ENCODE measurements at places on chromosomes 16 and 17. TPM values are rescaled to one million over a fixed set of nuclear protein-coding genes. Genes with fewer than 3 reads are reported as not detected.

The GJC1 gene
- 18.6 TPM for total RNA-seq

The FNDC8 gene
- not detected for total RNA-seq

The CCL8 gene
- not detected for total RNA-seq

The ITGAL gene
- 8.8 TPM for total RNA-seq

The C16orf89 gene
- 23.4 TPM for total RNA-seq

The CD300LD gene
- not detected for total RNA-seq

The TSPAN10 gene
- total RNA-seq: not detected

DNA sequence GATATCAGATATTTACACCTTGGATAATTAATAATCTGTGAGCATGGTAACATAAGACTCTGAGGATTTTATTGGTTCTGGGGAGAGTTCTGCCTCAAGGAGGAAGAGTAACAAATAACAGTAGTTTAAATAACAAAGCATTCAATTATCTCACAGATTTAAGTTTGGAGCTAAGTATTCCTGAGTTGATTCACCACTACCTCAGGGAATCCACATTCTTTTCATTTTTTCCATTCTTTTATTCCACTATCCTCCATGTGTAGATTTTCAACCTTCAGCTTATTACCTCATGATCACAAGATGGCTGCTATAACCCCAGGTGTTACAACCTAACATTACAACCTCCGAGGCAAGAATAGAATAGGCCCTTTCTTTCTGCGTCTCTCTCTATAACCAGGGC is 252.2 kb upstream of the TOX3 start:
- H3K4me3 ChIP-seq: no peak overlapping the region
- no peak for DNase-seq
- H3K27me3 ChIP-seq: no peaks in the 10 kb centered on the region

DNA sequence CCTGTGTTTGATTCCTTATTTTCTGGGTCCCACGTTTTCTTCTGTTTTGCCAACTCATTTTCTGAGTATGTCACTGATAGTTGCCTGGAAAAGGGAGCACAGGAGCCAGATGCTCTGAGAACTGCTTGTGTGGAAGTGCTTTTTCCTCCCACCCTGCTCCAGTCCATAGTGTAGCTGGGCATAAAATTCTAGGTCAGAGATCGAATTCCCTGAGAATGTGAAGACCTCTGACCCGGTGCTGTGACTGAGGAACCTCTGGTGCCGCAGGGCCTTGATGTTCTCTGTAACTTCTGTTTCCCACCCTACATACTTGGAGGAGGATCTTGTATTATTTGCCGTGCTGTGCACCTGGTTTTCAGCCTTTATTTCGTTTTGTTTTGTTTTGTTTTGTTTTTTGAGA is 19.5 kb upstream of the CAPN15 start:
- no peak overlapping the region for H3K4me3 ChIP-seq
- H3K27me3 ChIP-seq: no peaks in the 10 kb centered on the region
- no peak for DNase-seq
- H3K27ac ChIP-seq: no peak overlapping the region
- H3K4me1 ChIP-seq: no peaks in the 10 kb centered on the region

GRCh38 chr17:18356624-18357023 is 6.7 kb downstream of the SHMT1 start:
- no peaks in the 10 kb centered on the region for H3K27me3 ChIP-seq
- H3K36me3 ChIP-seq: peaks cover 76% of the 10 kb centered on the region
- no peaks in the 10 kb centered on the region for H3K4me1 ChIP-seq
- peak overlapping the region; percentile 71 for H3K27ac ChIP-seq
- H3K4me3 ChIP-seq: no peak overlapping the region

- H3K27ac ChIP-seq: no peak overlapping the region
- H3K4me1 ChIP-seq: no peaks in the 10 kb centered on the region
- no peaks in the 10 kb centered on the region for H3K36me3 ChIP-seq
- no peak for DNase-seq
- H3K27me3 ChIP-seq: no peaks in the 10 kb centered on the region
These were observed 96.5 kb upstream of the CRHR1 start for GRCh38 chr17:45687594-45687993.

DNA sequence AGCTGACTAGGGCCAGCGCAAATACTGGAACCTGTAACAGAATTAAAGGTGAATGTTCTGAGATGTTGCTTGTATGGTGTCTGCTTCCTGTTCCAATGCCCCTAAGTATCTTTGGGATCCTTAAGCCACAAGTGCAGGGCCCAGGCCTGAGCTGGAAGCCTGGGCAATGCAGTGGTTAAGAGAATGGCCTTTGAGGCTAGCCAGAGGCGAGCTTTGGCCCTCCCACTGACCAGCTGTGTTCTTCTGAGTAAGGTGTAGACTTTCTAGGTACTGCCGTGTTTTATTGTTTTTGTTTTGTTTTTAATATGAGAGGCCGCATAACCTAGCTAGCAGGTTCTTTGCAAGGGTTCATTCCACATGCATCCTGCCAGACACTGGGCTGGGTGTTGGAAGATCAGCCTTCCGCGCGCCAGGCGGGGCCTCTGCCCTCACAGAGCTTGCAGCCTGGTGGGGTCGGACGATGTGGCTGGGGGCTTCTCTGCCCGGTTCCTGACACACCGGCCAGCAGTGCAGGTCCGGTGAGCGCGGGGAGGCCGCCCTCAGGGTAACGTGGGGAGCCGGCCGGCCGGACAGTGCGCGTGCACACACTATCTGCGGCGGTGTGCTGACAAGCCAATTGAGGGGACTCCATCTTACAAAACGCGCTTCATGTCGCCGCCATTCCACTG is 551 bp upstream of the MLX start:
- H3K4me1 ChIP-seq: no peaks in the 10 kb centered on the region
- no peaks in the 10 kb centered on the region for H3K36me3 ChIP-seq
- DNase-seq: no peak

DNA sequence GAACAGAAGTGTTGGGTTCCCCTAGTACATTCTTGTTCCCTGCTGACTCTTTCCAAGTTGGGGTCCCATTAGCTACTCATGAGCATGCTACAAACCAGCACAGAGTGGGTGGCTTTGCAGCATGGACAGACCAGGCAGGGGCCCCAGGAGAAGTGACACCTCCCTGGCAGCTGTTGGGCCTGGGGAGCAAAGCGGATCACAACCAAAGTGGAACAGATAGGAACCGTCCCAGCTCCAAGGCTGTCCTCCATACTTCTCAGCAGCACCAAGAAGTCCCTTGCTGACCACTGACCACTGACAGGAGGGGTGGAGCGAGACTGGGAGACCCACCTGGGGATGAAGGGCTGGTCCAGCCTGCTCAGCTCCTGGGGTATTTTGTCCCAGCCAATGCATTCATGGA is 12.4 kb upstream of the GFAP start:
- no peak overlapping the region for H3K4me3 ChIP-seq
- no peaks in the 10 kb centered on the region for H3K4me1 ChIP-seq
- no peak overlapping the region for H3K27ac ChIP-seq
- H3K36me3 ChIP-seq: no peaks in the 10 kb centered on the region
- DNase-seq: no peak
- H3K27me3 ChIP-seq: no peaks in the 10 kb centered on the region

DNA sequence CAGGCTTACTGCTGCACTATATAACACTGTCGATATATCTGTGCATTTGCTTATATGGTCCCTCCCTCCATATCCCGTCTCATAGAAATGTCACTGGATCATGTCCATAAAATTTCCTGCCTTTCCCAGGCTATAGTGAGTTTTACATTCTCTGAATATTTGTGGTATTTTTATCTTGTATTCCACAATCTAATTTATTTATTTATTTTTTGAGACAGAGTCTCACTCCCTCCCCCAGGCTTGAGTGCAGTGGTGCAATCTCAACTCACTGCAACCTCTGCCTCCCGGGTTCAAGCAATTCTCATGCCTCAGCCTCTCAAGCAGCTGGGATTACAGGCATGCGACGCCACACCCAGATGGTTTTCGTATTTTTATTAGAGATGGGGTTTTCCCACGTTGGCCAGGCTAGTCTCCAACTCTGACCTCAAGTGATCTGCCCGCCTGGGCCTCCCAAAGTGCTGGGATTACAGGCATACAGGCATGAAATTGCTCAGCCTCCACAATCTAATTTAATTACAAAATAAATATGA is 12.9 kb downstream of the TRIM37 start:
- peaks cover 14% of the 10 kb centered on the region for H3K36me3 ChIP-seq
- H3K4me1 ChIP-seq: peaks cover 19% of the 10 kb centered on the region
- no peaks in the 10 kb centered on the region for H3K27me3 ChIP-seq
- peak overlapping the region; percentile 72 for H3K27ac ChIP-seq
- no peak overlapping the region for H3K4me3 ChIP-seq

DNA sequence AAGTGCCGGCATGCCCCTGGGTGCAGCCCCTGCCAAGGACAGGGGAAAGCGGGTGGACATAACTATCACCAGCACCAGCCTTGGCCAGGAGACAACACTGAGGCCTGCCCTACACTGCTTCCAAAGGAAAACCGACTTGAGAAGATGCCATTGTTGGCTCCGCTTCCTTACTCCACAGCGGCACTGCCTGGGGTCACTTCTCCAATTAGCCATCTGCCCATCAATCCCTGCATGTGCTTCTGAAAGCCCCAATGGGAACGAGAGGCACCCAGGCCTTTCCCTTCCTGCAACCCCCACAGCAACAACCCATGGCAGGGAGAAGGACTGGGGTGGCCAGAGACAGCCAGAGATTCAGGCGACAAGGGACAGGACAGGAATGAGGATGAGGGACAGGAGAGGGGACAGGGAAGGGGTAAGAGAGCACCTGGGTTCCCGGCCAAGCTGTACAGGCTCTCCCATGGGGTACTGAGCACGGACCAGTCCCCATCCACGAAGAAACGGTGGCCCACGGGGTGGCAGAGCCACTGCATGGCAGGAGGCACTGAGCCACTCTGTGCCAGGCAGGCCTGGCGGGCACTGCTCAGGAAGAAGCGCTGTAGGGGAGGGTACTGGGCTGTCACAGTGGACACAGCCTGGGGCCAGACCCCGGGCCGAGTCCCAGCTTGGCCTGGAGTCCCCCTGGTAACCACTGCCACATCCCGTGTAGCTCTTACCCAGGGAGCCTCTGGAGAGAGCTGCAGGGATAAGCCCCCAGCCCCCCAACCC is 21.2 kb downstream of the SREBF1 start:
- H3K36me3 ChIP-seq: peaks cover 26% of the 10 kb centered on the region
- no peak overlapping the region for H3K4me3 ChIP-seq
- peaks cover 37% of the 10 kb centered on the region for H3K4me1 ChIP-seq
- peak overlapping the region; percentile 29 for H3K27ac ChIP-seq

GRCh38 chr17:32226886-32227285 is 38.7 kb upstream of the RHBDL3 start:
- DNase-seq: no peak
- H3K4me3 ChIP-seq: no peak overlapping the region
- H3K27ac ChIP-seq: no peak overlapping the region
- no peaks in the 10 kb centered on the region for H3K4me1 ChIP-seq
- H3K36me3 ChIP-seq: peaks cover 35% of the 10 kb centered on the region

GRCh38 chr17:4204710-4205173 is 59.0 kb downstream of the ANKFY1 start:
- peak; percentile 22 for DNase-seq
- peaks cover 15% of the 10 kb centered on the region for H3K4me1 ChIP-seq
- peaks cover 45% of the 10 kb centered on the region for H3K36me3 ChIP-seq
- H3K4me3 ChIP-seq: no peak overlapping the region
- no peaks in the 10 kb centered on the region for H3K27me3 ChIP-seq
- H3K27ac ChIP-seq: no peak overlapping the region

DNA sequence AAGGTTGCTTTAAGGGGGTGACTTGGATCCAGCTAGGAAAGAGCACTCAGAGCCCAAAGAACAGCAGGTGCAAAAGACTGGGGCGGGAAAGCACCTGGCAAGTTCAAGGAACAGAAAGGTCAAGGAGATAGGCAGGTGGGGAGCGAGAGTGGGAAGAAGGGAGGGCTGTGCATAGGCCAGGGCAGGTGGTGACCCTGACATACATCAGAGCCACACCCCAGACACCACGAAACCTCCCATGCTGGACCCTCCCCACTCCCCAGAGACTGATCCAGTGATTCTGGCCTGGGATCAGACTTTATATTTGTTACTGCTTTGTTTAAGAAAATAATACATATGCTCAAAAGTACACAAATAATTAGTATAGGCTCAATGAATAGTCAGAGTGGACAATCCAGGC is 48.5 kb upstream of the RBFOX3 start:
- H3K36me3 ChIP-seq: no peaks in the 10 kb centered on the region
- no peak for DNase-seq
- H3K4me1 ChIP-seq: no peaks in the 10 kb centered on the region
- no peaks in the 10 kb centered on the region for H3K27me3 ChIP-seq

GRCh38 chr16:46918905-46919792 is 35.0 kb downstream of the GPT2 start:
- H3K4me3 ChIP-seq: no peak overlapping the region
- no peaks in the 10 kb centered on the region for H3K27me3 ChIP-seq
- peak overlapping the region; percentile 70 for H3K27ac ChIP-seq
- peaks cover 76% of the 10 kb centered on the region for H3K36me3 ChIP-seq

DNA sequence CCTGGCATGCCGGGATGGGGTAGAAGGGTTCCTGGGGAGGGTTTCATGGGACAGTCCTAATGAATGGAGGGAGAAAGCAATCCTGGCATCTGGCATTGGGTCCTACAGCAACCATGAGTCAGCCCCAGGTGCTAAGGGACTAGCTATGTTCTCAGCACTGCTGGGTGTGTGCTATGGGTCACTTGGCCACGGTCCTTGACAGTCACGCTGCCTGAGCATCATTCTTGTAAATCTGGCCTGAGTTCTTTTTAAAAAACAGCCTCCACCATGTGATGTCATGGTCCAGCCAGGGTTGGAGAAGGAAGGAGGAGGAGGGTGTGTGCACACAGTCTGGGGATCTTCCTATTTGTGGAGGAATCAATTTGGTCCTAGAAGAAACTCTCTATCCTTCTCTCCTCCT is 6.2 kb upstream of the RAMP2 start:
- H3K4me3 ChIP-seq: no peak overlapping the region
- no peaks in the 10 kb centered on the region for H3K36me3 ChIP-seq
- DNase-seq: peak; percentile 91

DNA sequence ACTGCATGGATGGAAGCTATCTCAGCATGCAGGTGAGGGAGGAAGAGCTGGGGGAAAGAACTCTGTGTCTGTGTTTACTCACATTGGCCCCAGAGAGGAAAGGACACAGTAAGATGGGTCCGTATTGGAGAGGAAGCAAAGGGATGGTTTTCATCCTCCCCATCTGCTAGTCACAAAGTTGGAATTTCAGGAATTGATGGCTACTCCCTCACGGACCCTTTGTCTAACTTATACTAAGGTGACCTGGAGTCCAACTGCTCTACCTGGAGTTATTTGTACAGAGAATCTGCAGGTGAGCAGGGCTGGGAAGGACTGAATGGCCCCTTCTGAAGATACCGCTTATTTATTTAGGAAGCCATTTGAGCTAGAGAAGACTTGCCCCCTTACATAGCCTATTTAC is 55.1 kb downstream of the WNT3 start:
- H3K4me3 ChIP-seq: no peak overlapping the region
- peaks cover 4% of the 10 kb centered on the region for H3K27me3 ChIP-seq
- H3K27ac ChIP-seq: no peak overlapping the region
- no peaks in the 10 kb centered on the region for H3K36me3 ChIP-seq

GRCh38 chr16:75239542-75240122 is 11.8 kb downstream of the BCAR1 start:
- no peaks in the 10 kb centered on the region for H3K27me3 ChIP-seq
- no peaks in the 10 kb centered on the region for H3K36me3 ChIP-seq
- H3K27ac ChIP-seq: peak overlapping the region; percentile 92
- H3K4me3 ChIP-seq: no peak overlapping the region
- DNase-seq: no peak
- H3K4me1 ChIP-seq: peaks cover 84% of the 10 kb centered on the region

GRCh38 chr16:11079652-11080187 is 135.4 kb downstream of the CLEC16A start:
- H3K36me3 ChIP-seq: no peaks in the 10 kb centered on the region
- no peaks in the 10 kb centered on the region for H3K4me1 ChIP-seq
- no peak for DNase-seq

GRCh38 chr16:77859493-77860232 is 71.3 kb downstream of the VAT1L start:
- H3K27ac ChIP-seq: no peak overlapping the region
- H3K27me3 ChIP-seq: no peaks in the 10 kb centered on the region
- no peak for DNase-seq
- H3K4me3 ChIP-seq: no peak overlapping the region
